Activated CD4-positive, CD25-positive, alpha-beta regulatory T cell treated with anti-CD3 and anti-CD28 coated beads, Interleukin-2, amount 50 U/mL, for 72 hours (primary cell): ENCODE measurements at places on chromosomes 1 and 21.

DNA sequence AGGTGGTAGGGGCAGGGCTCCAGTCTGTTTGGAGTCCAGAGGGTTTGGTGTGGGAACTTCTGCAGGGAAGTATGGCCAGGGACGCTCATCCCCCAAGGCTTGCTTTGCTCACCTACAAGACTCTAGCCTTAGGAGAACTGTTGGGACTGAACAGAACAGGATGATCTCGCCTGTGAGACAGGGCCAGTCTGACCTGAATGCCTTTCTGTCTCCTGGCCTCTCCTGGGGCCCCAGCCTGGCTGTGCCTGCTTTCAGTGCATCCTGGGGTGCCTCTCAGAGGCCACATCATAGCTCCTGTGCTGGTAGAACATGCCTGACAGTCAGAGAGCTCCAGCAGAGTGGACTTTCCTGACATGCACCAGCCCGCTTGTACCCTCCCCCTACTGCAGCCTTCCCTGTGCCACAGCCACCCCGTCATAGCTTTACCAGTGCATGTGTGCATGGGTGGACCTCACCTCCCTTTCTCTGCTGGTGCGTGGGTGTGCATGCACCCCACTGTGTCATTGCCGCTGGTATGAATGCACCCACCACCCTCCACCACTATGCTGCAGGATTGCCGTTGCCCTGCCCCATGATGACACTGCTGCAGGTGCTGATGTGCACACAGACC, 165.8 kb downstream of the GIPC2 start:
- no peak for DNase-seq

GRCh38 chr1:109266965-109267364, 16.0 kb downstream of the PSRC1 start:
- DNase-seq, result no peak

GRCh38 chr1:55318116-55318817, 103.1 kb upstream of the USP24 start:
- no peak for DNase-seq

GRCh38 chr1:43454270-43455011, 710 bp upstream of the HYI start:
- peak; percentile 68 for DNase-seq

DNA sequence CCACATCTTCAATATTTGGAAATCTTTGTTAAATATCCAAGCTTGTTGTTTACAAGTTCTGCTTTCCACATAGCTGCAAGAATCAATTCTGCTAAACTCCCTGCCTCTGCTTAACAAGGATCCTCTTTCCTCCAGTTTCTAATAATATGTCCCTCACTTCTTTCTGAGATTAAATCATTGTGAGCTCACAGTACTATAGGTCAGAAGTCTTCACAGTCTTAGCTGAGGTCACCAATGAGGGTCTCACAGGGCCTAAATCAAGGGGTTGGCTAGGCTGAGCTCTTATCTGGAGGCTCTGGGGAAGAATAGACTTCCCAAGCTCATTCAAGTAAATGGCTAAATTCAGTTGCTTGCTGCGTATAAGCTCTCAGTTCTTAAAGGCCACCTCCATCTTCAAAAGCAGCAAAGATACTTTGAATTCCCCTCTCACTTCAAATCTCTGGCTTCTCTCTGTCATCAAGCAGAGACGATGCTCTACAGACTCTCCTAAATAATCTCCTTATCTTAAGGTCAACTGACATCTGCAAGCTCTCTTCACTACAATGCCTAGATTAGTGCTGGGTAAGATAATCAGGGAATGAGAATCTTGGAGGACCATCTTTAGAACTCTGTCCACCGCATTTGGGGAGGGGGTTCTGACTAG, 175.3 kb downstream of the PLPPR4 start:
- no peak for DNase-seq

DNA sequence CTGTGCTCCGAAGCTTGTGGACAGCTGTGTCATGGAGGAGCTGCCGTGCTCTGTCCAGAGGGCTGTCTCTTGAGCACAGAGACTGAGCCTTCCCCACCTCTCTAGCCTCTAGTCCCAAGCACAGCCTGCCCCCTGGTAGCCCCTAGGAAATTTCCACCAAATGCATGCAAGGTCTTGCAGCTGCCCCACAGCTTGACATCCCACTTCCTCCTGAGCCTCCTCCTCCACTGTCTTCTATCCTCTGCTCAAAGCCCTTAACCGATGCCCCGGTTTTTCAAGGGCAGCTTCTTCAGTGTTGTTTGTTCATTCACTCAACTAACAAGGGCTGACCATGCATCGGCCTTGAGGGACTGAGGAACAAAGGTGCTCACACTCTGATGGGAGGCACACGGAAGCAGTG, 20.6 kb upstream of the PROK1 start:
- DNase-seq, result no peak

- DNase-seq, result no peak
These were observed 3.2 kb upstream of the CHAF1B start for GRCh38 chr21:36381841-36382589.

DNA sequence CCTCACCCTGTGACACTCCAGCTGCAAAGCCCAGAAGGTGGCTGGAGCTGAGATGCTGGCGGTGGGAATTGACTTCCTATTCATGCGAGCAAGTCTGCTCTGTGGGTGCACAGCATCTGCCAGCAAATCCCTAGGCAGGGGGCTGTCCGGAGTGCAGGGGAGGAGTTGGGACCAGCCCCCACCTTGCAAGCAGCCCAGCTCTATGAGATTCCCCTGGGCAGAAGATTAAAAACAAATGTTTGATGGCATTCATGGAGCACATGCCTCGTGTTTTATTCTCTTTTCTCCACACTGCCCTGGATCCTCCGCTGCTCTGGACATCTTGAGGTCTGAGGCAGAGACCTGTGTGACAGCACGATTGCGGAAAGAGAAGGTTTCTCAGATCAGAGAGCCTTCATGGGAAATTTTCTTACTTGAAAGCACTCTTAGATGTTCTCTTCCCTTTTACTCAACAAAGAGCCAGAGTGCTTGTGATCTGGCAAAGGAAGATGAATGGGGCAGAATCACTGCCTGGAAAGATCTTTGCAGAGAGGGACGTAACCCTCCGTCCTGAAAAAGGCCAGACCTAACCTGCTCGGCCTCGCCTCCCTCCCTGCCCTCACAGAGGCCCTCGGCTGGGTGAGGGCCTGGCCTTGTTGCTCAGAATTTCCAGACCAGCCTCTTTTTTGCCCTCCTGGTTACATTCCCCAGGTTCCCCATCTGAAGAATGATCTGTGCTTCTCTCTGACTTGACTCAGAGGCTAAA, 597.1 kb downstream of the KIF26B start:
- no peak for DNase-seq

DNA sequence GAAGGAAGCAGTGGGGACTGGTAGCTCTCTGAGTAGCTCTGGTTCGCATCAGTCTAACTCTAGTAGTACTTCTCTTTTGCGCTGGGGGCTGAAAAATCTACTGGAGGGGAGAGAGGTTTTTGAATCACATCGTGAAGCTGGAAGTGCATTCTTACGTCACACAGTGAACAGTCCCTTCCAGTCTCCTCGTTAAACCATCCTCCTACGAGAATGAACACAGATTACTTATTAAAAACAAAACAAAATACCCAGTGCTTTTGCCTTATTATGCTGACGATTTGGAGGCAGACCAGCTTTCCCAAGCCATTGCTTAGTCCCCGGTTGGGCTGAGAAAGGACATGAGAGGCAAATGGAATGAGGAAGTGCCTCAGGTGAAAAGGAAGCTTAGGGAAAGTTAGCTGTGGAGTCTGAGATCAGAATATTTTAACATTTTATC, 16.1 kb downstream of the HUNK start:
- no peak for DNase-seq

DNA sequence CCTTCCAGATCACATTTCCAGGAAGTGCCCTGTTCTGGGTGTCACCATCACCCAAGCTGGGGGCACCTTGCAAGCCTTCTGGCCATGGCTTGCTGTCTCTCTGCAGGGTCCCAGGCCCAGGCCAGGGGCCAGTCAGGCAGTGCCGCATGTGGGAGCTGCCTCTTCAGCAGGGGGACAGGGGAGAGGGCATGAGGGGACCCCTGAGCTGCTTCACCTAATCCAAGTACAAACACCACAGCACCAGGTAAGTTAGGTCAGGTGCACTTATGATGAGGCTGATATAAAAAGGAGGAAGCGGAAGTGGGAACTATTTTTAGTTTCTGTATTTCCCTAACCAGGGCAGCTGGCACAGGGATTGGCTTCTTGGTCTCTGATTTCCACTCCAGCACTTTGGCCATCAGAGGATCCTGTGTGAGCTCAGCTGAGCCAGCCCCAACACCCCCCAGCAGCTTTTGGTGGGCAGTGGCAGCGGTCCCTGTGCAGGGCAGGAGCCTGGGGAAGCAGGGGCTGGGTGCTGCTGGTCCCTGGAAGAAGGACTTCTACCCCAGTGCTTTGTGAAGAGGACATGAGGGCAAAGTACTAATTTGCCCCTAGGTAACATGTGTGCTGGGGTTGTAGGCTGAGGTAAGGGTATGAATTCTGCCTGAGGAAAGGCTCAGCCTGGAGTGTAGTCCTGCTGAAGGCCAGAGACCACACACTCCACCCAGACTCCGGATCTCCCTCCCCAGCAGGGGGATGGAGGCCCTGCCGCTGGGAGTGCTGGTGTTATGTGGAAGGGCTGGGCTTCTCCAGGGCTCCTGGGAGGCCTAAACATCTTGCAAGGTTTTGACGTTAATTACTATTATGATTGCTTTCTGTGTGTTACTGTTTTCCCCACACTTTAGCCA, 3.3 kb upstream of the PCBP3 start:
- DNase-seq, result no peak

GRCh38 chr1:2232916-2233438, 4.9 kb downstream of the SKI start:
- DNase-seq, result no peak

- DNase-seq, result no peak
These were observed 177.2 kb upstream of the C8B start for GRCh38 chr1:57142999-57143398.

- DNase-seq, result no peak
These were observed 960 bp downstream of the PCSK9 start for GRCh38 chr1:55040083-55040932.

DNA sequence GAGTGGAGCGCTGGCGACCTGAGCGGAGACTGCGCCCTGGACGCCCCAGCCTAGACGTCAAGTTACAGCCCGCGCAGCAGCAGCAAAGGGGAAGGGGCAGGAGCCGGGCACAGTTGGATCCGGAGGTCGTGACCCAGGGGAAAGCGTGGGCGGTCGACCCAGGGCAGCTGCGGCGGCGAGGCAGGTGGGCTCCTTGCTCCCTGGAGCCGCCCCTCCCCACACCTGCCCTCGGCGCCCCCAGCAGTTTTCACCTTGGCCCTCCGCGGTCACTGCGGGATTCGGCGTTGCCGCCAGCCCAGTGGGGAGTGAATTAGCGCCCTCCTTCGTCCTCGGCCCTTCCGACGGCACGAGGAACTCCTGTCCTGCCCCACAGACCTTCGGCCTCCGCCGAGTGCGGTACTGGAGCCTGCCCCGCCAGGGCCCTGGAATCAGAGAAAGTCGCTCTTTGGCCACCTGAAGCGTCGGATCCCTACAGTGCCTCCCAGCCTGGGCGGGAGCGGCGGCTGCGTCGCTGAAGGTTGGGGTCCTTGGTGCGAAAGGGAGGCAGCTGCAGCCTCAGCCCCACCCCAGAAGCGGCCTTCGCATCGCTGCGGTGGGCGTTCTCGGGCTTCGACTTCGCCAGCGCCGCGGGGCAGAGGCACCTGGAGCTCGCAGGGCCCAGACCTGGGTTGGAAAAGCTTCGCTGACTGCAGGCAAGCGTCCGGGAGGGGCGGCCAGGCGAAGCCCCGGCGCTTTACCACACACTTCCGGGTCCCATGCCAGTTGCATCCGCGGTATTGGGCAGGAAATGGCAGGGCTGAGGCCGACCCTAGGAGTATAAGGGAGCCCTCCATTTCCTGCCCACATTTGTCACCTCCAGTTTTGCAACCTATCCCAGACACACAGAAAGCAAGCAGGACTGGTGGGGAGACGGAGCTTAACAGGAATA, 4.2 kb downstream of the TFAP2E start:
- peak; percentile 64 for DNase-seq

DNA sequence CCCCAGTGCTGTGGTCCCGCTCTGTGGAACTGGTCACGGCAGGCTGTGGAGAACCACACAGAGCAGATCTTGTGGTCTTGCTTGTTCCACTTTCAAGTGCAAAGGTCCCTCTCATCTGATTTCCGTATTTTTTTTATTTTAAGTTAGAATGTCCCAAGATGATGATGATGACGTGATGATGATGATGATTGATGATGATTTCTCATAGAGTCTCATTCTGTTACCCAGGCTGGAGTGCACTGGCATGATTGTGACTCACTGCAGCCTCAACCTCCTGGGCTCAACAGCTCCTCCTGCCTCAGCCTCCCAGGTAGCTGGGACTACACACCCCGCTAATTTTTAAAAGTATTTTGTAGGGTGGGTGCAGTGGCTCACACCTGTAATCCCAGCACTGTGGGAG, 12.2 kb downstream of the EVA1C start:
- no peak for DNase-seq

- no peak for DNase-seq
These were observed 35.3 kb upstream of the DNASE2B start for GRCh38 chr1:84363019-84363418.

- DNase-seq, result no peak
These were observed 15.7 kb upstream of the ATP13A2 start for GRCh38 chr1:17027403-17027802.

GRCh38 chr1:117278531-117278930, 67.8 kb upstream of the VTCN1 start:
- no peak for DNase-seq

GRCh38 chr1:70411360-70411844, 334 bp downstream of the CTH start:
- DNase-seq, result no peak

GRCh38 chr1:47627471-47628370, 189.9 kb downstream of the FOXD2 start:
- no peak for DNase-seq

DNA sequence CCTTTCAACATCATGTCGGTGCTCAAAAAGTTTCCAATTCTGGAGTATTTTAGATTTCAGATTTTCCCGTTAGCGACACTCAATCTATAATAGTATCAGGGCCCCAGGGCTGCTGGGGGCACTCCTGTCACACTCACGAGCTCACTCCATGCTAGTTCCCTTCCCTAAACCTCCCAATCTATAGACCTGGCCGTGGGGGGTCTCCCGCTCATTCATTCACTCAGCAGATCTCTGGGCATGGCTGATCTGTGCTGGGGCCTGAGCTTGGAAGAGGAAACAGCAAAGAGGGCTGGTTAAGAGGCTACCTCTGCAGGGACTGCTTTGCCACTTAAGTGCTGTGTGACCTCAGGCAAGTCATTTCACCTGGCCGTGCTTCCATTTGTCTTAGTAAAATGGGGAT, 46.8 kb upstream of the LAPTM5 start:
- DNase-seq, result no peak

DNA sequence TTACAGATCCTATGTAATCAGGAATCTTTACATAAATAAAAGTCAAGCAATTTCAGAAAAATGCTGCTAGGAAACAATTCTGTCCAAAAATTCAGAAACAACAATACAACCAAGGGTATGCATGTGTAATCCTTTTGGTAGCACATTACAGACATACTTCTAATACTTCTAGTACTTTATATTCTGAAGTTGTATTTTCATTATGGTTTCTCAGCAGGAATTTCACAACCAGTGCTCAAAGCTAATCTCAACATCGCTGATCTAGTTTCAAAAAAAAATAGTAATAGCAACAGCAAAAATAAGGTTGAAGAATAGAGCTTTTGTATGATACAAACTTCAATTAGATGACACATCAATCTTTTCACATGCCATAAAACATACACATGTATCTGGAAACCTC, 545.2 kb downstream of the LTN1 start:
- DNase-seq, result no peak

- DNase-seq, result no peak
These were observed 30.5 kb upstream of the PUM1 start for GRCh38 chr1:31095985-31096384.
